ENCODE measurements at places on chromosomes 1 and 21.

- DNase-seq, result no peak
Observed at GRCh38 chr1:196861429-196861828, 26.4 kb upstream of the CFHR4 start.

- DNase-seq, result no peak
Observed at GRCh38 chr1:45442272-45442671, 48.7 kb downstream of the TESK2 start.

DNA sequence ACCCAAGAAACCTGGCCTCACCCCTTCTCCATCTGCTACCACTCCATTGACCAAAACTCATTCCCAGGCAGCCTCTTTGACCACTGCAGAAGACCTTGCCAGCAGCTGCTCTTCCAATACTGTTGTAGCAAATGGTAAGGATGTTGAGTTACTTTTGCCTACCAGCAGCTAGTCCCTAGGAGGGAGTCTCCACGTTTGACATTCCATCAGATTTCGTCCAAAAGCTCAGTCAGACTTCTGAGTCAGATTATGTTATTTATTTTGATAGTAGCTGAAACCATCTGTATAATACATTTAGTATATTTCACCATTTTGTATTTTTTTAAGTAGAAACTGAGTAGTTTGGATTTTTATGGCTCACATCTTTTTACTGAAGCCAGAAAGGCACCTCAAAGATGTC lies 51.5 kb upstream of the WNT2B start:
- DNase-seq, result no peak

DNA sequence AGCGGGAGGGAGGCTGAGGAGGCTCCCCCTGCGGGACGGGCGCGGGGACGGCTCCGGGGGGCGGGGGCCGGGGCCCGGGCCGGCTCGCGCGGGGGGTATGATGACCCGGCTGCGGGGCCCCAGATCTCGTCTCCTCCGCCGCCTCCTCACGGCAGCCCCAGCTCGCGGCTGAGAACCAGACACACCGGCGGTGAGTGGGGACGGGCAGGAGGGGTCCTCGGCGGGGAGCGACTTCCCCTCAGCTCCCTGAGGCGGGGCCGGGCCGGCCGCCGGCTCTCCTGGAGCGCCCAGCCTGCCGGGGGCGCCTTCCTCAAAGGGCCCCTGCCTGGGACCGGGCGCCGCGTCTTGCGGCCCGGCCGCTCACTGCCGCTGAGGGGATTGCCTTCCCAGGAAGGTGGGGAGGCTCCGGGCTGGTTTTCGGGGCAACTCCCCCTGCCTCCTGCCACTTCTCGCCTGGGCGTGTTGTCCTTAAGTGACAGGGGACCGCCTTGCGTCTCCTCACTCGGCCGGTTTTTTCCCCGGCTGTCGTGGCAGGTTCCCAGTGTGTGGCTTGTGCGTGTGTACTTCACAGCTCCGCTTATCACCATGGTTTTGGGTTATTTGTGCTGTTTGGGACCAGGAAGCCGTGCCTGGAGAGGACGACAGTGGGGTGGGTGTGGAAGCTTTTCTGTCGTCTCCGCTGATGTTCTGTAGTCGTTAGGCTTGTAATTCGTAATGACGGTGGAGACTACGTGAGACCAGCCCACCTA lies 800 bp downstream of the HIPK1 start:
- peak; percentile 67 for DNase-seq

GRCh38 chr1:51328279-51328678 lies 2.1 kb downstream of the TTC39A start:
- DNase-seq, result no peak

- no peak for DNase-seq
Observed at GRCh38 chr1:222653178-222653827, 35.4 kb downstream of the MIA3 start.

- peak; percentile 79 for DNase-seq
Observed at GRCh38 chr1:150464422-150464826, 22.8 kb upstream of the TARS2 start.

DNA sequence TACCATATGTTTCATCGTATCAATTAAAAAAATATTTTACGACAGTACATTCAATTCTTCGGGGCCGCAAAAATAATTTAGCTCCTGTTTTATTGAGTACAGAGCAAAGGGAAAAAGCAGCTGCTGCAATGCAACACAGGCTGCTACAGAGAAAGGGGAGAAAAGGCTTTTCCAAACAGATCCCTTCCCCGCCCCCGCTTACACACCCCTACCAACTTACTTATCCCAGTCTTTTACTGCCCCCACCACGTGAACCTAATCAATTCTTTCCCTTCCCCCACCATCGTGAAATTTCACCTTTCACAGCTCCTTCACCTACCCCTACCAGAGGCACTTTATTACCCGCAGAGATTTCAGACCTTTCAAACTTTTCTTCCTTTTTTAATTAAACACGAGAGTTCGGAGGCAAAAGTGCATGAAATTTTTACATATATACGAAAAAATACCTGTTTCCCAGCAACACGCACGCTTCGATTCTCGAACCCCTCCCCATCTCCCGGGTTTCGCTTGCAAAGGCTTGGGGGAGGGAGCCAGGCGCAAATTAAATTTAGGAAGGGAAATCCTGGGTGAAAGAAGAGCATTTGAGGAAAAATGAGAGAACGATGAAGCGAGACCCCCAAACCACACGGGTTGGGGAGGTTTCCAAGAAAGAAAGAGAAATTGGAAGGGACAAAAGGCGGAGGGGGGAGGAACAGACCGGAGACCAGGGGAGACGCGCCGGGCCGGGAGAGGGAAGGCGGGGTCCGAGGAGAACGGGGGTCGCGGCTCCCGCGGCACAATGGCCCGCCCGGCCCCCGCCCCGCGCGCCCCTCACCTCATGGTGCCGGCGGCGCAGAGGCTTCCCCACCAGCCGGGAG lies 823 bp downstream of the ENAH start:
- no peak for DNase-seq

DNA sequence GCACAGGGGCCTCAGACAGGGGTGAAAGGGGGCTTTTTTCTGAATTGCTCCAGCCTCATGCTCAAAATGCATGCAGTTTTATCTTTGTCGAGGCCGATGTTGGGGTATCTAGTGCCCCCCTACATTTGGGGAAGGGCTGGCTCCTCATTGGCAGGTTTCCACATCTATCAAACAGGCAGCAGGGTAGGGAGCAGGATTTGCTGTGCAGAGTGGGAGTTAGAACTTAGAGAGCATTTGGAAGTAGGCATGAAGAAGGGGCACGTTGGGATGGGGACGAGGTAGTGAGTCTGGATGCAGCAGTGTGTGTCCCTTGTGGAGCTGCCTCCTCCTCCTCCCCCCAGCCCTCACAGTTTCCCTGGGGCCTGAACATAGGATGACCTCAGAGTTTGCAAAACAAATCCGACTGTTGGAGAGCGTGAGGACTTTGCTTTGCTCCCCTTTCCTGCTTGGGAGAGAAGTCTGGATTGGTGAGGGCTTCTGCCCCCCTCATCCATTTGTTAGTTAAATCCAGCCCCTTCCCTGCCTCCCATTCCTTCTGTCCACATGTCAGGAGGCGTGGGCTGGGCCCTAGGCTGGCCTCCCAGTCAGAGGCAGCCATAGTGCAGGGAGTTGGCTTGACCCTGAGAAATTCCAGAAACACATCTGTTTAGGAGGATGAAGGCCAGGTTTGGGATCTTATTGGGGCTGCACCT lies 36.9 kb upstream of the GPR37L1 start:
- no peak for DNase-seq

- peak; percentile 87 for DNase-seq
Observed at GRCh38 chr1:36155408-36156328, at the start of gene MAP7D1. Gene MAP7D1 (plus strand): TSS chr1:36156160. CDS start chr1:36156418, 258 bp downstream.

- no peak for DNase-seq
Observed at GRCh38 chr1:66246351-66247269, 287.3 kb upstream of the SGIP1 start.

DNA sequence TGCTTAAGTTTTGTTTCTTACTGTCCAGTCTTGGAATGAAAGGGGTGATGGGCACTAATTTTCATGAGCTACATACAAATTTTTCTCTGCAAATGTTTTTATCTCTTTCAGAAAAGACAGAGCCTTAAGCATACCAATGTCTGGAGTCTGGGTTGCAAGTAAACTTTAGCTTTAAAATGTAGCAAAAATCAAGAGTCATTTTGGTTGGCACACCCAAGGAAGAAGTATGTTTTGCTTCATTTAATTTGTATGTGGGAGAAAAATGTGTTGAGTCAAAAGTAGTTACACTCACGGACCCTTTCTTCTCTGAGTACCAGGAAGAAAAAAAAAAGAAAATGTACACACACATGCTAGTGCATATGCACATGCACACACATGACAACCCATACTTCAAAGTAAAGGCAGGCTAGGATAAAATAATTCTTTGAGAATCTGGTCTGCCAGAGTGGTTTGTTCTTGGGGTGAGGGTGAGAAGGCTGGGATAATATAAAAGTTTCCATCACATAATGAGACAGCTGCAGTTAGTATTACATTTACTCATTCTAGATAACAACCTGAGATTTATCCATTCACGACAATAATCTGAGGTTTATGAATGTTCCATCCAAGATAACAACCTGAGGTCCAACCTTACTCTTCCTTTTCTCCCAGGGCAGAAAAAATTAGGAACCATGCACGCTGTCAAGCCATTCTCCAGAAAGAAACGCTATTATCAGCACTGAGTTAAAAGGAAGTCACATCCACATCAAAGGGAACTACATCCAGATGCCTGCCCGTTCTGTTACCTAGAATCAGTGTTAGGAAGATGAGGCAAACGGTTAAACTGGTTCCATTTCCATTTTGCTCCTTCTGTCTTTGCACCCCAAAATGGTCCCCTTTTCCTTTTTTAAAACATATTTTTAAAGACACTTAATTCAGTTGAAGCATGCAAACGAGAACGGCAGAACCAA lies 9.3 kb downstream of the DPYD start:
- DNase-seq, result no peak

DNA sequence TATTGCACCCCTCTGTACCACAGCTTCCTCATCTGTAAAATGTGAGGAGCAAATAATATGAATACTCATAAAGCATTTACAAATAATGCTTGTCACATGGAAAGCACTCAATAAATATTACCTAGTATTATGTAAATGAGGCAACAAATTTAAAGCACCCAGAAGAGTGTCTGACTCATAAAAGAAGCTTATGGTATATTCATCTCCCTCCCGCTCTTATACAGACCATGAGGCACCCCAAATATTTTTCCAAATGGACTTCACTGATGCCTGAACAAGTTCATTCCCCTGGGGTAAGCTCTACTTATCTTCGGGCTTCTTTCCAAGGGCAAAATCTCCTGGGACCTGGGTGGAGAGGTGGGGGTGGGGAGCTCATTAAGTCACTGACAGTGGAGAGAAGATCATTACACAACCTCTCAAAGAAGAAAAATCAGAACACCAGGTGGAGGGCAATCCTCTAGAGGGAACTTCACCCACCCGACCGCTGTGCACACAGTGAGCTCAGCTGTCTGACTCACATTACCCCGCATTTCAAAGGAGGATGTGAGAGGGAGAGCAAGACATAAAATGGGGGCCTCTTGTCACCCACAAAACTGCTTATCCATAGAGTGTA lies 166.2 kb downstream of the ASTN1 start:
- no peak for DNase-seq

- DNase-seq, result peak; percentile 36
Observed at GRCh38 chr1:156095906-156096508, 13.7 kb upstream of the MEX3A start.

- DNase-seq, result no peak
Observed at GRCh38 chr1:17611991-17612390, 72.5 kb downstream of the ARHGEF10L start.

DNA sequence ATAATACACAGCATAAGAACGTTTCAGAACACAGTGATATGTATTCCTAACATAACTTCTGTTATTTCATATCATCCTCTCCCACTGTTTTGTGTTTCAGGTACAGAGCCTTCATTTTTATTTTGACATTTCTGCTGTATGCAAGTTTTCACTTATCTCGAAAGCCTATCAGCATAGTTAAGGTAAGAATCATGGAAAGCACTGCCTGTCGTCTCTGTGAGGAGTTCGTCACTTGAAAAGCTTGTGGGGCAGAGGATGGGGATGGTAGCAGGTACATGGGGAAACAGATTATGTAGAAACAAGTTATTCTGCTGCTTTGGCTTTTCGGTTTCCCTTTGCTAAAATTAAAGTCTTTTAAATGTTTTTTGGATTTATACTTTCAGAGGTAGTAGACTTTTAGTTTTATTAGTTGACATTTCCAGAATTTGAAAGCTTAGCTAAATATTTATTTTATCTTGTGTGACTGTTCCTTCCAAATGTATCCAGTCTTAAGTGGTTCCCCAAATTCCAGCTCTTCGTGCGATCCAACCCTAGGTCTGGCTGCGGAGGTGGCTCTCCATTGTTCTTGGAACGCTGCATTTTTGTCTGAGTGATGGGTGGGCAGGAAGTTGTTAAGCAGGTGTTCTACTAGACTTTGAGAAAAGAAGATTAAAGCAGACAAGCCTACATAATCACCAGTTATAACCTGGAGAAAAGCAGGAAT lies 12.2 kb downstream of the SLC37A1 start:
- DNase-seq, result no peak

- DNase-seq, result no peak
Observed at GRCh38 chr1:235893840-235894239, 27.1 kb upstream of the LYST start.

- DNase-seq, result peak; percentile 38
Observed at GRCh38 chr1:230972855-230973271, 5.8 kb downstream of the TTC13 start.

GRCh38 chr1:33221385-33221758 lies 34.9 kb upstream of the ZNF362 start:
- DNase-seq, result no peak

DNA sequence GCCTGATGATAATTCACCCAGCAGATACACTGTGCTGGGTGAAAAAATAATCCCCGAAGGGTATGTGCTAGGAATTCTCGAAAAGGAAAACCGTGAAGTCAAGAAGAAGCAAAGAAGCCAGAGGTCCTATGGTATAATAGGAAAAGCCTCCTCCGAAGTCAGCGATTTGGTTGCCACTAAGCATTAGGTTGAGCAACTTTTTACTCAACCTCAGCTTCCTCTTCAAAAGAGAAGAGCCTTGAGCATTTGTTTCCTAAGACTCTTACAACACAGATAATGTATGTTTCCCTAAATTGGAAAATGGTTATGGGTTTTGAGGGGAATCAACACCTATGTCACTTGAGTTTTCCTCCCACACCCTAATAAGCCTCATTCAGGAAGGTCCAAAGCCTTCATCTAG lies 21.3 kb upstream of the MNDA start:
- DNase-seq, result no peak

DNA sequence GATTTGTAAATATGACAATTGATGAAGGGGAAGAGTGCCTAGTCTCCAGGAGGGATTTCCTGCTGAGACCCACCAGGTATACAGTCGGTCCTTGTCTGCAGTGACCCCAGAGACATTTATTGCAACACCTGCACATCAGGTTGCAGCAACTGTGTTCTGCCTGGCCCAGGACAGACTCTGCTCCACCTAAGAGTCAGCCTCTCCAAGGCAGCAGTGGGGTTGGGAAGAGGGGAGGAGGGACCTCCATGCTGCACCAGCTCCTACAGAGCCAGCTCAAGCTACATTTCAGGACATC lies 120.4 kb upstream of the IRF2BP2 start:
- DNase-seq, result no peak

- no peak for DNase-seq
Observed at GRCh38 chr21:21813289-21813688, 815.1 kb downstream of the NCAM2 start.

GRCh38 chr1:42008264-42008663 lies 89.5 kb upstream of the HIVEP3 start:
- no peak for DNase-seq

GRCh38 chr1:172510479-172510878 lies 22.5 kb upstream of the SUCO start:
- no peak for DNase-seq

- DNase-seq, result no peak
Observed at GRCh38 chr1:201675143-201675542, 136.2 kb downstream of the NAV1 start.

- DNase-seq, result no peak
Observed at GRCh38 chr21:41675574-41675973, 91.3 kb downstream of the RIPK4 start.

GRCh38 chr1:8915446-8915845 lies 30.2 kb upstream of the CA6 start:
- no peak for DNase-seq

All from activated naive CD8-positive, alpha-beta T cell treated with anti-CD3 and anti-CD28 coated beads, Interleukin-2, amount 50 U/mL, for 24 hours (primary cell).